ENCODE measurements at places on chromosomes 11 and 22.
A peak's percentile ranks its signal among the peaks of the same experiment; 100 is the strongest.

DNA sequence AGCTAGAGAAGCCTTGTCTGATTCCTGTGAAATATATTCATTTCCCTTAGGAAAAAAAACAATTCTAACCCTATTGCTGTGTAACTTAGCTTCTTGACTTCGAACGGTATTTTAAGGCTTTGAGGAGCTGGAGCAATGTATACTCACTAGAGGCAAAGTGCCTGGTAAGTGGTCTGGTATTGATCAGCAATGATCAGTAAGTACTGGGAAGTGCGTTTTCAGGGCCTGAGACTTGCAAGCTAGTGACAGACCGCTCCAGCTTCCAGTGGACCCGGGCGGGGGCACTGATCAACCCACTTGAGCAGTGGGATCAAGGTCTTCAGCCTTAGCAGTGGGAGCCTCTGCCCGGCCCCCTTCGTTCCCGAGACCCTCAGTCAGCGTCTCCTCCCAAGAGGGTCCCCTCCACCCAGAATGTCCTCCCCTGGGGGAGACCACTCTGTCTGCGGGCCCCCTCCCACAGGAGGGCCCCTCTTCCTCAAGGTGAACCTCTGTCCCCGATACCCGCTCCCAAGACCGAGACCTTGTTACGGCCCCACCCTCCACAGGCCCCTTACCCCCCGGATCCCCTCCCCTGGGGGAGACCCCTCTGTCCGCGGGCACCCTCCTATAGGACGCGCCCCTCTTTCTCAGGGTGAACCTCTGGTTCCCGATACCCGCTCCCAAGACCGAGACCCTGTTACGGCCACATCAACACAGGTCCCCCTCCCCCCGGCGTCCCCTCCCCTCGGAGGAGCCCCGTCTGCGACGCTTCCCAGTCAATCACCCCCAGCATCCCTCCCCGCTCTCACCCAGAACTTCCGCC, 452 bp upstream of the ATXN10 start:
- peak; percentile 81 for DNase-seq

DNA sequence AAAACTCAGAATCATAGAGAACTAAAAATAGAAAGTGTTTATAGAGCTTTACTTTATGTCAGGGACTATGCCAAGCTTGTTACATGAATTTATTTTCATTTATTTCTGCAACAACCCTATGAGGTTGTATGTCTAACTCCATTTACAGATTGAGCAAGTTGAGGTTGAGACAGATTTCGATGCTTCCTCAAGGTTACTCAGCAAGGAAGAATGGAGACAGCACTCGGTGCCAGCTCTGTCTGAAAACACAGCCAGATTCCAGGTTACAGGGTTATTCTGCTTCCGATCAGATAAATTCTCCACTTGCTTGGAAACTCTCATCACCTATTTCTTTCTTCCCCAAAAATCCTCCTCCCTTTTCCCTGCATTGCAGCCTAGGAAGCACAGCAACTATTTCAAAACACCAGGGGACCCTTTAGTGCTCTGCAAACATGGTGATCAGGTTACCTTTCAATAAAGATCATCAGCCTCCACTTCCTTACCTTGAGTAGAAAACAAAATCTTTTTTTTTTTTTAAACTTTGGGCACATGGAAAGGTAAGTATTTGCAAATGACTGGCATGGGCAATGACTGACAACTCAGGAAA, 7.0 kb downstream of the MMP3 start:
- DNase-seq, result no peak

DNA sequence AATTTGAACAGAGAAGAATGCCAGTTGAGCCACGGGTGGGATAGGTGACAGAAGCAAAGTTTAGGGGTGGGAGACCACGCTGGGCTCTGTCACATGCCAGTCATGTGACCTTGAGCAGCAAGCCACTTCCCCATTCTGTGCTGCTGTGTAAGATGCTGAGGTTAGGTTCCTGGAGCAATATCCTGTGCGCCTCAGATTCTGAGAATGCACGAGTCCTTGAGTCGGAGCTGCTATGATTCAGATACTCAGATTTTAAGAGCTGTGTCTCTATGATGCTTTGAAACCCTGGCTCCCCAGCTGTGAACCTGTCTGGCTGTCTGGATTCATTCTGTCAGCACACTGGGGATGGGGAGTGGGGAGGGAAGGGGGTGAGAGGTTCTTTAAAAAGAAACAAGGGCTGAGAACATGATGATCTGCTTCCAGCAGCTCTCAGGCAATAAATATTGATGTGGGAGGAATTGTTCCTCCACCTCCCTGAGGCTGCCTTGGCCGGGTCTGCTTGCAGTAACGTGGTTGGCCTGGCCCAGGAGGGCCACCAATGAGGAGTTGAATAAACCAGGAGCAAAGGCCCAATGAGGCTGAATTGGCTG, 24.0 kb downstream of the SLCO2B1 start:
- DNase-seq, result no peak

- no peak for DNase-seq
Observed at GRCh38 chr11:75267171-75267970, 26.8 kb downstream of the TPBGL start.

DNA sequence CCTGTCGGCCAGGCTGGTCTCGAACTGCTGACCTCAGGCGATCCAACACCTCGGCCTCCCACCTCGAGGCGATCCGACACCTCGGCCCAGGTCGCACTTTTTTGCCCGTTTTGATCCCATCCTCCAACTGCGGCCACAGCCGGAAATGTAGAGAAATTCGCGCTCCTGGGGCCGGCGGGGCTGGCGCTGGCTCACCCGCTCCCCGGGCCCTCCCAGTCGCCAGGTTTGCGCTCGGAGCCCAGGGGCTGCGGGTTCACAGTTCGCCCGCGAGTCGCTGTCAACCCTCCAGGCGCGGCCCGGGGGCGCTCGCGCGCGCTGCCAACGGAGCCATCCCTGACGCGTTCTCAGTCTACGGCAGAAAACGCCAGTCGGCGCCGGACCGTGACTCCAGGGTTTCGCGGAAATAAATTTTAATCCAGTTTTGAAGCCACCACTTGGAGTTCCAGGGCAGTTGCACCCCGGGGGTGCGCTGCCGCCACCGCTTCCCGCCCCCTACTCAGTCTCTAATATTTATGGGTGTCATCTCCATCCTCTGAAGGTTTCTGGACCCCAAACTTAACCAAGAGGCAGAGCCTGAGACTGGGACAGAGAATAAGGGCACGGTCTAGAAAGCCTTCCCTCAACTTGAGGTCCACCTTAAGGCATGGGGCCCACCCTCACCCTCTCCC, 1.5 kb upstream of the KLHDC7B start:
- peak; percentile 91 for DNase-seq

DNA sequence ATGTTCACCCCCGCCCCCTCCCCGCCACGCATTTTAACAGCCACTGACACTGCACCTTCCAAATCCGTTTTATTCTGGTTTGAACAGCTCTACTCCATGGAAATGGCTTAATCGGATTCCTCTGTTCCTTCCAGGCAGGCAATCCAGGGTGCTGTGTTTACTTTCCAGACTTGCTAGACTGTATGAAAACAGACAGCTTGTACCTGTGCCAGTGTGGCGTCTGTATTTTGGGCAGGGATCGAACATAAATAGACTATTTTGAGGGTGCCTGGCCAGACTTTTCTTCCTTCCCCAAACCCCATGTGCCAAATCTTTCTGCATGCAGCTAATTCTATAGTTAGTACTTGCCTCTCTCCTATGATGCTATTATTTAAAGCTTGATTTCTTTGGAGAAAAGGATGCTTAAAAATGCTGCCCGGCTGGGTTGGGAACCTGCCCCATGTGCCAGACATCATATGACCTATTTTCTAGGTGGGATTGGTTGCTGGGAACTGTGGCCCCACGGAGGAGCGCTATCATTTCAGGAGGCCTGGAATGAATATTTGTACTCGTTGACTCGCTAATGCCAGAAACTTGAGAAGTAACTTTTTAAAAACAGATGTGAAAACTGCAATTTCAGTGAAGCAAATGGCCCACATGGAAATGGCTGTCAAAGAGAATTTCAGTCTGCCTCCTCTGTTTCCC, 814.8 kb downstream of the BRD1 start:
- no peak for DNase-seq

- DNase-seq, result no peak
Observed at GRCh38 chr22:38203090-38203810, 1.5 kb downstream of the MAFF start.

- DNase-seq, result peak; percentile 64
Observed at GRCh38 chr11:31477528-31478222, 31.7 kb downstream of the IMMP1L start.

GRCh38 chr11:108938604-108939003, 273.7 kb downstream of the DDX10 start:
- DNase-seq, result peak; percentile 31

DNA sequence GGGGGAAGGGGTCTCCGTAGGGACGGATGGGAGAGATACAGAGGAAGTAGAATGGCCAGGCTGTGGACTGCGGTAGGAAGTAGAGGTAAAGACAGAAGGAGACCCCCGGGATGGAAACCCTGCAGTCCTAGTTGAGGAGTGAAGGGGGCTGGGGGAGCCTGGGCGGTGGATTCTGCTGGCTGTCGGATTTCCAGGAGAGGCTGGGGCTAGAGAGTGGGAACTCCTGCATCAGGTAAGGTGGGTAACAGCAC, 727 bp upstream of the SCARF2 start:
- no peak for DNase-seq

- no peak for DNase-seq
Observed at GRCh38 chr11:22415476-22415875, 77.3 kb downstream of the SLC17A6 start.

- DNase-seq, result peak; percentile 26
Observed at GRCh38 chr22:37894939-37895670, 11.0 kb upstream of the MICALL1 start.

GRCh38 chr22:50529897-50530579, at the start of gene TYMP:
TYMP (minus strand) TSS chr22:50530012; CDS start chr22:50529709, 303 bp downstream.
- peak; percentile 34 for DNase-seq

DNA sequence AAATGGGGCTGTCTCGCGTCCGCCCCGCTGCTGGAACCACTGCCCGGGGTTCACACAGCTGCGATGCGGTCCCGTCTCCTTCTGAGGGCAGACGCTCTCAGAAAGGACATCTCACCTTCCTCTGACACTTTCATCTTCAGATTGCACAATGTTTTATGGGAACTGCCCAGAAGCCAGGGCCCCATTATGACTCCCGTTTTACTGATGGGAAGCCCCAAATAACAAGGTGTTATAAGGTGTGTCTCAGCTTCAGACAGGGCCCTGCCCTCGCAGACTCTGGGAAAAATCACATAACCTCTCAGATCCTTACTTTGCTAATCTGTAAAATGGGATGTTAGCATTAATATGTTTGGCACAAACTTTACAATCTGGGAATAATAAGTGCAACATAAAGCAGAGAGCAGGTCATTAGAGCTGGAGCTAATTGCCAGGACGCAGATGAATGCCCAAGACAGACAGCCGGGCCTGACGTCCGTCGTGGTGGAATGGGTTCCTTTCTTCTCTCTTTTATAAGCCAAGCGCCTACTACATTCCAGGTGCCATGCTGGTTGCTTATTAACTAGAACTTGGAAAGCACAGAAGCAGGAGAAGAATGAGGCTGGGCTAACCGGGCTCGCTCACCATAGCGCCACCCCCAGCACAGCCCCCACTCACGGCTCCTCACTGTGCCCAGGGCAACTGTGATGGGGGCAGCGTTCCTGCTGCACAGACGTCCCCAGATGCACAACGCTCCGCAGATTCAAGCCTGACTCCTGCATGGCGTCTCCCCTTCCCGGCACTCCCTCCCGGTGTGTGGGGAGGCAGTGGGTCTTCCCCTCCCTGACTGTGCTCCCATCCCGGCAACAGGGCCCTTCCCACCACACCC, 43.8 kb downstream of the TRMU start:
- DNase-seq, result no peak

DNA sequence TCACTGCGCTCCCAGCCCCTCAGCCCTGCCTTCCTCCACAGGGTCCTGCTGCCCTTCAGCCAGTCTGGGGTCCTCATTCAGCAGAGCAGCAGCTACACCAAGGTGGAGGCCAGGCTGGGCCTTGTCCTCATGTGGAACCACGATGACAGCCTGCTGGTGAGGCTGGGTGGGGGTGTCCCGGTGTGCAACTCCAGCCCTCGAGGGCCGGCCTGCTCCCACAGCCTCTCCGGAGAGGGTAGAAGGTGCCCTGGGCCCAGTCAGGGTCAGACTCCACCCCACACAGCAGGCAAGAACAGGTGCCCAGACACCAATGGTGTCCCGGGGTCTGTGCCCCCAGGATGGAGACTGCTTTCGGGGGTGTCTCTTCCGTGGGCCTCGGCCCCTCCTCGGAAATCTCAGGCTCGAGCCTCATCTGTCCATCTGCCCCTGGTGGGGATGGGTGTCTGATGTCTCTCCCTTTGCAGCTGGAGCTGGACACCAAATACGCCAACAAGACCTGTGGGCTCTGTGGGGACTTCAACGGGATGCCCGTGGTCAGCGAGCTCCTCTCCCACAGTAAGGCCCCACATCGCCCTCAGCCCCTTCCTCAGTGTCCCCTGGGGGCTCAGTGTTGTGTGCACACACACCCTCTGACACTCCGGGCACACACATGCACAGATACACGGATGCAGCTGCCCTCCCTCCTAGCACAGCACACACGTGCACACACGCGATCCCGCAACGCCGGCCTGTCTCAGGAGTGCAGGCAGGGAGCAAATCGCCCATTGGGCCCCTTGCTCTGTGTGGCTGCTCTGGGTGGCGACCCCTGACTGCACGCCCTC, 4.9 kb downstream of the MUC5AC start:
- no peak for DNase-seq

DNA sequence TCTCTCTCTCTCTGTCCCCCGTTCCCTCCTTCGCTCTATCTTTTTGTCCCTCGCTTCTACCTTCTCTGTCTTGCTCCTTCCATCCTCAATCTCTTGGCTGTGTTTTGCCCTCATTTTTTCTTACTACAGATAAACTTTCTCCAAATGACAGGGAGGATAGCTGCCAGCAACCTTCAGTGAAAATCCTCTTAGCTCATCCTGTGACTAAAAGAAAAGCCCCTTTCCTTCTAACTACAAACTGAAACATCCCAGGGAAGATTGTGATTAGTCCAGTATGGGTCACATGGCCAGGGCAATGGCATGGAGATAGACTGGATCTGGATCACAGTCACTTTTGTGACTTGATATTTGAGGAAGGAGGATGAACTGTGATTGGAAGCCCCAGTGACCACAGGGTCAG, 10.4 kb downstream of the SPON1 start:
- no peak for DNase-seq

DNA sequence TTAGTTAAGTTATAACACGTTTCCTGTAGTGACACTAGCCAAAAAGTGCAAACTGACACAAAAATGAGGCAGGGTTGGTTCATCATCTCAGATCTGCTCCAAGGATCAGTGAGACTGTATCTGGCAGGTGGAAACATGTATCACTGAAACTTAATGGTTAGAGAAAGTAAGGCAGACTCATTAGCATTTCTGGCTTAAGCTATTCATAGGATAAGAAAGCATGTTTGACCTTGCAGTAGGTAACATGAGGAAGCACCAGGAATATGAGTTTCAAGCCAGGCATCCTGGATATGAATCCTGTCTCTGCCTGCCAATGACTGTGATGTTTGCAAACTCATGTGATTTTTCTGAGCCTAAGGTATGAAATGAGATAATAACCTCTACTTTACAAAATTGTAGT, 732.1 kb downstream of the NELL1 start:
- DNase-seq, result no peak

- DNase-seq, result no peak
Observed at GRCh38 chr11:134856056-134856971, 444.3 kb upstream of the B3GAT1 start.

All from HAP-1 (cell line).